ENCODE measurements at places on chromosomes 2 and 18.

- no peak for DNase-seq
These were observed 40.4 kb upstream of the TMEM178A start for GRCh38 chr2:39625193-39625926.

GRCh38 chr18:2641638-2642037 is 13.9 kb upstream of the SMCHD1 start:
- no peak for DNase-seq

GRCh38 chr2:156982615-156983014 is 274.9 kb upstream of the GALNT5 start:
- no peak for DNase-seq

GRCh38 chr2:37647971-37648330 is 23.5 kb downstream of the CDC42EP3 start:
- no peak for DNase-seq

GRCh38 chr2:118834440-118834810 is 13.0 kb downstream of the EN1 start:
- no peak for DNase-seq

DNA sequence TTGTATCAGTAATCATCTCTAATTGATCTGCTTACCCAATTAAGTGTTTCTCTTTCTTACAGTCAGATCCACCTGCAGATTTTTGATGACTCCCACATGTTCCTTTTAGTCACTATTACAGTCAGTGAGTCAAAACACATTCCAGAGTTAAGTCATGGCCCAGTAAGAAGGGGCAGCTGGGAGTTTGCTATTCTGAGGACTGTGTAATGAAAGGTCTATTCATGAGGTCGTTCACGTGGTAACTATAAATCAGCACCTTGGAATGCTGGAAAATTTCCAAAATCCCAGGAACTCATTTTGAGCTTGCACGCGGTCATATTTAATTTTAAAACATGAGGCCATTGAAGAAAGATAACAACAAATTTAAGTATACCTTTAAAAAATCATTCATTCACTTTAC is 252.5 kb downstream of the XIRP2 start:
- DNase-seq, result no peak

GRCh38 chr2:197072533-197072932 is 146.0 kb upstream of the PGAP1 start:
- DNase-seq, result no peak

GRCh38 chr2:120236791-120237190 is 13.6 kb upstream of the TMEM185B start:
- no peak for DNase-seq

GRCh38 chr2:9258501-9258900 is 51.9 kb downstream of the ASAP2 start:
- no peak for DNase-seq

DNA sequence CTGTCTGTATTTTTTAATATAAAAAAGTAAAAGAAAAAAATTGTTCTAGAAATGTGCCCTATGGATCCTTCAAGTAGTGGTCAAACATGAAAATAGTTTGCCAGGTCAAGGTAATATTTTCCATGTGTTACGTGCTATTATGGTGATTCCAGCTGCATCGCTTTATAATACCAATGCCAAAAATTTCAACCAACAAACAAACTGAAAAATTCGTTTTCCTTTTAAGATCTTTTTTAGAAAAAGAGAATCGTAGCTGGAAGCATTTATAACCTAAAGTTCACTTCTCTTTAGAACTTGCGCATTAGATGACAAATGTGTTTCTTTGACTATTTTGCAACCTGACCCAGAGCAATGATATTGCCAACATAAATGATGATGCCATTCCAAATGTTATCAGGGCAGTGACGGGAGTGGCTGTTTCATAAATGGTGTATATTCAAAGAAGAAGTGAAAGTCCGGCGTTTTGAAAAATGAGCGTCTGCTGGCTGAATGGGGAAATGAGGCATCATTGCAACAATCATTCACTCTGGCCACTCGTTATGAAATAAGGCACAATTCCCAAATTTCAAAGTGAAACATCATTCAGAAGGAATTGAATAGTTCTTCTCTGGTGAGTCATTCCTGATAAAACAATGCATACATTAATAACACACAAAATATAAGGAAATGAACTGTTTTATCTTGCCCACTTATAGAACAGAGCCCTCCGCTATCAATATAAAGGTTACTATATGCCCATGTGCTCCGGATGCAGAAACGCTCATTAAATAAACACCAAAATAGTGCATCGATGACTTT is 297.4 kb downstream of the TGIF1 start:
- DNase-seq, result no peak

GRCh38 chr2:123971564-123972318 is 53.3 kb upstream of the CNTNAP5 start:
- no peak for DNase-seq

GRCh38 chr18:32373995-32374394 is 96.7 kb downstream of the GAREM1 start:
- no peak for DNase-seq

DNA sequence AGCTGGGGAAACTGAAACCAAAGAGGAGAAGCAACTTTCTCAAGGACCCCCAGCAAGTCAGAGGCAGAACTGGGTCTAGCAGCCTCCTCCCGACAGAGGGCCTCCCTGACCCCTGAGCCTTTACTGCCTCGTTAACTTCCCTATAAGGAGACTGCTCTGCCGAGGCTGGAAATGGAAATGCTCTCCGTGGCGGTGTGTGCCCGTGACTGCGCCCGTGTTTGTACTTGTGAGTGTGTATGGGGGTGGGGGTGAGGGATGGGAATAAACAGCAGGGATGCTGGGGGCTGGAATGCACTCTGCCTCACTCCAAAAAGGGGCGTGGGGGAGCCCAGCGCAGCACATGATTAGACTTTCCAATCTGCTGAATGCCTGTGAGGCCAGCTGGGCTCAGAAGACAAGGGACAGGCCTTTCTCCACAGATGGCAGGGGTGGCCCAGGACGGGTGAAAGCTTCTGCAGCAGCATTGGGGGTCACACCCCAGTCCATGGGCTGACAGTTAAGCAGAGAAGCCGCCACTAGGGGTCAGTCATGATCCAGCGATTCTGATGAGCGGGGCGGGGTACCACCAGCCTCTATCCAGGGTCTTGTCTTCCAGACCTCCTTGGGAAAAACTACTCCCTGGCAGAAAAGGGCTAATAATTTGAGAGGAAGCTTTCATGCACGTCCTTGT is 26.8 kb downstream of the MPHOSPH10 start:
- DNase-seq, result peak; percentile 13

DNA sequence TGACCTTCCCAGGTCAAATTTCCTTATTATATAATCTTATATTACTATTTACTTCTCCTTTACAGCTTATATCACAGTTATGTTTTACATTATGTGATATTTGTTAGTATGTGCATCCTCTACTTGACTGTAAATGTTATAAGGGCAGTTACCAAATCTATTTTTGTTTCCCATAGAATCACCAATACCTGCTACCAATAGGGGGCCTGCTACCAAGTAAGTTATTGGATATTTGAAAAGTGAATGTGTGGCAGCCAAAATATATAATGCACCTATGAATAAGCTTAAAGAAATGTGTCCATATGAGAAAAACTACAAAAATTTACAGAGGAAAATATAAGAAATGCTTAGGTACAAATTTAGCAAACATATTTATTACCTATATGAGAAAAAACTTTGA is 23.9 kb upstream of the CTAGE1 start:
- DNase-seq, result no peak

- DNase-seq, result no peak
These were observed 106.8 kb downstream of the DNAH7 start for GRCh38 chr2:195961873-195962272.

DNA sequence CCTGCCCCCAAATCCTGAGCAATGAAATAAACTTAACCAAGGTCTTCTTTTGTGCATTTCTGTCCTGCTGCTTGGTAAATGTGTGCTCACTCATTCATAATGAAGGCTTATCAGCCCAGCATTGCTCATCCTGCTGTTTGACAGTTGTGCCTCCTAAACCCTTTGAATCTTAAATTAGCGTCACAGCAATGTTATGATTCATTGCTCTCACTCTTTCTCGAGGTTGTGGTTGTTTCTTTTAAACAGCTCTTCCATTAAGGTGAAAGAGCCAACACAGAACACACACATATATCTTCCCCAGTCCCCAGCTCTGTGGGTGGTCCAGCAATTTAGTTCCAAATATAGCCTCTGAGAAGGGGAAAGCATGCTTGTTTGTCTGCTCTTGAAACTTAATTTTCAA is 84.0 kb downstream of the EVA1A start:
- DNase-seq, result no peak

GRCh38 chr2:76870011-76870410 is 652.2 kb downstream of the LRRTM4 start:
- no peak for DNase-seq

GRCh38 chr2:10755621-10756020 is 34.2 kb downstream of the ATP6V1C2 start:
- no peak for DNase-seq

DNA sequence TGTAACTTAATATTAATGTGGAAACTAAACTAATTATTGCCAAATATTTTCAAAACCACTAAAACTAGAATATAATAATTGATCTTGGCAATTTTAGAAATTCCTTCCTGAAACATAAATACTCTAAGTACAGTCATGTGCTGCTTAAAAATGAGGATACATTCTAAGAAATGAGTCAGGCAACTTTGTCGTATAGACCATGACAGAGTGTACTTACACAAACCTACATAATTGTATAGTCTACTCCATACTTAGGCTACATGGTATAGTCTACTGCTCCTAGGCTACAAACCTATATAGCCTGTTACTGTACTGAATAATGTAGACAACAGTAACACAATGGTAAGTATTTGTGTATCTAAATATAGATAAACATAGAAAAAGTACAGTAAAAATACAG is 27.6 kb downstream of the FEZ2 start:
- no peak for DNase-seq

- no peak for DNase-seq
These were observed 78.8 kb downstream of the ASAP2 start for GRCh38 chr2:9285385-9285920.

DNA sequence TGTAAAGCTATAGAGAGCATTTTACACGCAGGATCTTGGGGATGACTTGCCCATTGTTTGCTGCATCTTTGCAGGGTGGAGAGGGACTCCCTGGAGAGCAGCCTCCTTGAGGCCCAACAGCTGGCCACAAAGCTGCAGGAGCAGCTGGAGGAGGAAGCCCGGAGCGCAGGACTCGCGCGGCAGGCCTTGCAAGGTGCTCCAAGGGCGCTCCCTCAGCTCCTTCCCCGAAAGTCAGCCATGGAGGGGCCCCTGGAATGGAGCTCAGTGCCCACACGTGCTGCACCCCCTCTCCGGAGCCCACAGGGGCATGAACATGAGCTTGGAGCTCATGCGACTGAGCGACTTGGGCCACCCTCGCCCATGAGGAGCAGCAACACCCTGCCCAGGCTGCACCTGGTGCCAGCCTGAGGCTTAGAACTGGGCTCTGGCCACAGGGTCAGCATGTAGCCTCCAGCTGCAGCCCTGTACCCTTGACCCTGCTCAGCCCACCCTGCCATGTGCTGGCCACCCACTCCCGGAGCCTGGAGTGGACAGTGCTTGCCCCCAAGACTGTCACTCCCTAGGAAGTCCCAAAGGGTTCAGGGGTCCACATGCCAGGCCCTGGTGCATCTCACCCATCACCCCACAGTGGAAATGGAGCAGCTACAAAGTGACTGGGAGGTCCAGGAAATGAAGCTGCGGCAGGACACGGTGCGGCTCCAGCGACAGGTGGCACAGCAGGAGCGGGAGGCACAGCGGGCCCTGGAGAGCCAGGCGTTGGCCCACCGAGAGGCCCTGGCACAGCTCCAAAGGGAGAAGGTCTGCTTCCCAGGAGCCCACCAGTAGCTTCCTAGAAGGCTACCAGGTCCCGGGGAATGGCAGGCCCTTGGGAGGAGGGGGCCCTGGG is 43.0 kb downstream of the CROCC2 start:
- DNase-seq, result no peak

DNA sequence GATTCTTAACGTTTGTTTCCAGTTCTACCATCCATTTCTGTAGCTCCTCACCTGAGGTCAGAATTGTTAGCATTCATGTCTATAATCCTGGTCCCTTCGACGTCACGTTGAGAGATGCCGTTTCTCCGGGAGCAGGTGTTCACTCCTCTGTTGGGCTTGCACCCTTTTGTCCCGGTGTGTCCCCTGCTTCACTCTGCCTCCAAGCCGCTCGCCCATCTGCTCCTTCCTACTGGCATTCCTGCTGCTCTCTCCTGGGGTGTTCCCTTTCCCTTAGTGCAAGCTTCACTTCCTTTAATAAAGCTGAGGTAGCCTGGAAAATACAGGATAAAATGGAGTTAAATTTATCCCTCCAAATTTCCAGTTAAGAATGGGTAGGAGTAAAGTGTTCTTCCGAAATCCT is 61.9 kb upstream of the CABYR start:
- no peak for DNase-seq

DNA sequence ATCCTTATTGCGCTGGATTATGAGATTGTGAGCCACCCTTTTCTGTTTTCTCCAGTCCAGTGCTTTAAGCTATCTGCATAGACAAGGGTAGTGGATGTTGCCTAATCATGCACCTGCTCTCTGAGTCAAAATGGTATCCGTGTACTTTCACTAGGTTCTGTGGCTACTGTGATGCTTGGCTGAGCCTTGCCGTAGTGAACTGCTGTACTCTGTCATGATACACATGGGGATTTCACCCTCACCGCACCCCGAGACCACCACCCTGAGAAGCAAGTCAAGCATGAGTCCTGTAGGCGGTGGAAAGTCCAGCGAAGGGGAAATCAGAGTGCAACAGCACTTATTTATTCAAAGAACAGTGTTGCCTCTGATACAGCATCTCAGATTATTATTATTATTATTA is 55.0 kb downstream of the ARHGAP25 start:
- DNase-seq, result no peak

GRCh38 chr2:39202639-39203369 is 41.0 kb downstream of the CDKL4 start:
- no peak for DNase-seq

DNA sequence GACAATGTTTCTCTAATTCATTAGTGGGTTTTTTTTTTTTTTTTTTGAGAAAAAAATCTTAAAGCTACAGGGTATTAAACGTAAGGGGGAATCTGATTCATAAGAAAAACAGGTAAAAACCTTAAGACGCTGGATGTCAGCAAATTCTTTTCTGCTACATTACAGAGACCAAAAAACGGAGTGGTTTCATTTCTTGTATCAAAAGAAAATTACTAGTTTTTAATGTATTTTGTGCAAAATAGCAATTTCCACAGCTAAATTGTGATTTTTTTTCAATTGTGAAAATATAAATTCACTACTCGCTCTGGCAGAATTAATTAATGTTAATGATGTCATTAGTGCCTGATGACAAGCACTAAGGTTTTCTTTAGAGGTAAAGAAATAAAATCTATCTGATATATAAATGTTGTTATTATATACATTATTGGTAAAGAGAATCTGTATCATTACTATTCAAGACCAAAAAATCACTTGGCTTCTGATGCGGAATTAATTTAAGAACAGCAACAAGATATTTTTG is 9.9 kb downstream of the OTX1 start:
- DNase-seq, result no peak

DNA sequence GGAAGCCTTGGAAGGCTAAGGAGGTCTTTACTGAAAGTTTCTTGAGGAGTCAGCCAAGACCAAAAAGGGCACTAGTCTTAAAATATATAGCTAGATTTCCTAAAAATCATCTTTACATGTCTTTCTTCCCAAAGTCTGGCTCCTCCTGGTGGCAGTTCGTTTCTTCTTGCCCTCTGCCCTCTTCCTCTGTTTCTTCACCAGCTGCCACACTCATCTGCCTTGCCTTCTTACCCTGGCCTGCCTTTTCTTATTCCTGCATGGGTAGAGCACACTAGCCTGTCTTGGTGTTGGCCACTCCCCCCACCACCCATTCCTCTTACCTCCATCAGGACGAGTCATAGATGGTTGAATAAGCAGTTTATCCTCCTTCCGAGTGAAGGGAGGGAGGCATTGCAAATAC is 129.8 kb downstream of the RAPGEF4 start:
- no peak for DNase-seq

- no peak for DNase-seq
These were observed 27.2 kb upstream of the FBLN7 start for GRCh38 chr2:112110966-112111365.

All from stimulated activated CD8-positive, alpha-beta memory T cell treated with anti-CD3 and anti-CD28 coated beads, Interleukin-4, amount 100 ng/mL, for 4 hours (primary cell).